H7 (cell line): ENCODE measurements at places on chromosomes 7 and 10. TPM values are rescaled to one million over a fixed set of nuclear protein-coding genes. Genes with fewer than 3 reads are reported as not detected.

DNA sequence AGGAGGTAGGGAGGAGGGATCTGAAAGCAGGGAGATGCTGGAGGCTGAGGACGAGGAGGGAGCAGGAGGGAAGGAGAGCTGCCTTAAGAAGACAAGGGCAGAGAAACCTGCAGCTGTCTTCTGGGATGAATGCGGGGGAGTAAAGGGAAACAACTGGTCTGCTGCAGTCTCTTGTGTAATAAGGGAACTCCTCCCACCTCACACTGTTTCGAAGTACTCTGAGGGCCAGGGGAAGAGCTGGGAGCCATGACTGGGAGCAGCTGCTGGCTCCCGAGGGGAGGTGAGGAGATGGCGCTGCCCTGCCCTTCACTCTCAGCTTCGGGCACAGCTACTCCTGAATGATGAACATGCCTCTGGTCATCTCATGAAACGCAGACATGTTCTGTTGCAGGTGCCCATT, 65.1 kb downstream of the CLEC2L start:
- DNase-seq, result peak; percentile 57

GRCh38 chr10:14918964-14919363, 34.9 kb downstream of the DCLRE1C start:
- no peak for DNase-seq

DNA sequence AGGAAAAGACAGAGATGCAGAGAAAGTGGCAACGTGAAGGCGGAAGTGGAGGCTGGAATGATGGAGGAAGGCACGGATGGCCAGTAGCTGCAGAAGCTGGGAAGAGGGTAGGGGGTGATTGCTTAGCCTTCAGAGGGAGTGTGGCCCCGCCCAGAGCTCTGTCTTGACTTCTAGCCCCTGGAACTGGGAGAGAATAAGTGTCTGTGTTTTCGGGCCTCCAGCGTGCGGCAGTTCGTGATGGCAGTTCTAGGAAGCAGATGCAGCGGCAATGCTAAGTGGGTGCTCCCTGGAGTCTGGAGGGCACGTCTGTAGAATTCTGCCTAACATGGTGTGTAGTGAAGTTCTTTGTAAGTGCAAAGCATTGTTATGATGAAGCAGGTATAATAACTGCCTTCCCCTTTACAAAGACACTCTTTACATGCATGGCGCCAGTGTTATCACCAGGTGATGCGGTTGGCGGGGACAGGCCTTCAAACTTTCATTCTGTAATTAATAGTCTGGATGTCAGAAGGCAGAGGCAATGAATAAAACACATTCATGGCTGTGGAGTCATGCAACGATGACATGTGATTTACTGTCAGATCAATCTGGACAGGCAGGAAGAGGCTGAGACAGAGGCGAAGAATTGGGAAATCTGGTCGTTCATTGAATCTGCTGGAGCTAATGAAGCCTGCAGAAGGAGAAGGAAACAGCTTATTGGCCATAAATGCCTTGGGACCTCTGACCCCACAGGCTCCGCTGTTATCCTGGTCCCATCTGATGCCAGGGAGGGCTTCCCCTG, 228.6 kb downstream of the GLRX3 start:
- DNase-seq, result no peak

DNA sequence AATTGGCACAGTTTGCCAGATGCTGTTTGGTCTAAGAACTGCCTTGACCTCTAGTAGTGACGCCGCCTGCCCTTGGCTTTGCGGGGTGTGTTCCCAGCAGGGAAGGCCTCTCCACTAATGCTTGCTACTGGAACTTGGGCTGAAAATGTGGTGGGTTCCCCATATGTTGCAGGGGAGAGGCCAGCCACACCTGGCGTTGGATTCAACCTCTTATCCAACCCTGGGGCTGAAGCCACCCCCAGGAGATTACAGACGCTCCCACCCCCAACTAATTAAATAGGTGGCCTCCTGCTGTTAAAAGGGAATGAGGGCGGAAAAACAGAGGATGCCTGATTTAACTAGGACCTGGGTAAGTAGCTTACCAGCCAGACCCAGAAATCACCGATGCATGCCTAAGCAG, 19.2 kb upstream of the ATOH7 start:
- peak; percentile 51 for DNase-seq

GRCh38 chr10:47402641-47403301, 18.7 kb upstream of the ZNF488 start:
- no peak for DNase-seq

GRCh38 chr7:45459476-45459875, 114.7 kb upstream of the ADCY1 start:
- no peak for DNase-seq

GRCh38 chr10:4477664-4478063, 348.3 kb upstream of the AKR1E2 start:
- no peak for DNase-seq

- DNase-seq, result no peak
These were observed 7.6 kb downstream of the ATP5F1C start for GRCh38 chr10:7795605-7796004.

DNA sequence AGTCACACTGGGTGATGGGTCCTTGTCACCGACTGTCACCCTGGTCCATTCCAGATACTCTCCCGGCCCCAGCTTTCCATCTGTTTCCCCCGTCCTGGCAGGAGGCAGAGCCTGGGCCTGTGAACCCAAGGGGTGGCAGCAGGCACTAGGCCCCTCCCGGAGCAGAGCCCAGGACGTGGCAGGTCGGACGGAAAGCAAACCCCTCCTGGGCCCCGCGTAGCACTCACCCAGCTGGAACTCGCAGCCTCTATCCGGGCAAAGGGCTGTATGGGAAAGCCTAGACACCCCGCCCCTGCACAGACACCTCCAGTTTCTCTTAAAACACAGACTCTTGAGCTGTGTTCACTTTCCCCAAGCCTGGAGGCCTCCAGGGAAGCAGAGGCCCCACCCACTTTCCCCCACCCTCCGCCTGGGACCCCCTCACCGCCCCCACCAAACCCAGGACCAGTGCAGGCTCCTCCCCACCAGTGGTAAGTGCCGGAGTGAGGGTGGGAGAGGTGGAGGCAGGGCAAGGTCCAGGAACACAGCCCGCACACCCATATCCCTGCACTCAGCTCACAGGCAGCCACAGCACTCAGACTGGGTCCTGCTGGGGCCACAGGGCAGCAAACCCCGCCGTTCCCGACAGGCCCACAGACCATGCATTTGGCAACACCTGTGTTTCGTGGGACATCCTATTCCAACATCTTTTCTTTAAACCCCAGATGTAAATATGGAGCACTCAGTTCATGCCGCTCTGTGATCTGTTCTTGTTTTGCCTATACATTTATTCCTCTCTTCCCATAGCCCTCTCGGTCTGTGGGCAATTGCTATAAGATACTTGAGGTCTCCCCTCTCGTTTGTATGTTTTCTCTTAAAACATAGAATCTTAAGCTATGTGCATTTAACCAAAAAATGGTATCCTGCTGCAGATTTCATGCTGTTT, 98.2 kb upstream of the PDGFA start:
- peak; percentile 61 for DNase-seq

GRCh38 chr10:126972635-126973414, 67.6 kb downstream of the DOCK1 start:
- DNase-seq, result no peak

DNA sequence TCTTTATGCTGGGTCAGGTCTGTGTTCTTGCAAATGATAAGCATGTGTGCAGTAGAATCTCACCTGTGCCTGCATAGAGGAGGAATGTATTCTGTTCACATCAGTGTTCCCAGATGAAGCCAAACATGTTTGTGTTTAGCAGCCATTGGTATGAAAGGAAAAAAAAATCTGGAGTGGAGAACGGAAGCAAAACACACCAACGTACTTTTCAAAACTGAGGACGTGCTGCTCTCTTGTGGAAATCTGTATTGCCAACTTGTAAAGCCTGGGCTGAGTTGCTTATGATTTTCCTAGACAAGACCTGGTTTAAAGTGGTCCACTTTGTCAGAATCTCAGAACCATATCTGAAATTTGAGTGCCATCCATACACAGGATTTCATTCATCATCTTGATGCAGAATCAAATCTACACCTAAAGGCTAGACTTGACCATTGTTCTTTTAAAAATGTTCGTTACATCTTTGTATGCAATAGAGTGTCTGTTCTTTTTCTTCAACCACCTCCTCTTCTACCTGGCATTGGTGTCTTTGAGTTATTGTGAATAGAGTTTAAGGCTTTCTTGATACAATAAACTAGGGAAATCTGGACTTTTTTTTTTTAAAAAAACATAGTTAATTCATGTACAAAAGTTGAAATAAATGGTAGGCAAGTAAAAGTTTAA, 367.7 kb downstream of the PHF14 start:
- no peak for DNase-seq

GRCh38 chr7:28686418-28686800, 271.7 kb downstream of the TRIL start:
- DNase-seq, result peak; percentile 43

GRCh38 chr7:159067576-159068487, 76.8 kb downstream of the VIPR2 start:
- peak; percentile 36 for DNase-seq

DNA sequence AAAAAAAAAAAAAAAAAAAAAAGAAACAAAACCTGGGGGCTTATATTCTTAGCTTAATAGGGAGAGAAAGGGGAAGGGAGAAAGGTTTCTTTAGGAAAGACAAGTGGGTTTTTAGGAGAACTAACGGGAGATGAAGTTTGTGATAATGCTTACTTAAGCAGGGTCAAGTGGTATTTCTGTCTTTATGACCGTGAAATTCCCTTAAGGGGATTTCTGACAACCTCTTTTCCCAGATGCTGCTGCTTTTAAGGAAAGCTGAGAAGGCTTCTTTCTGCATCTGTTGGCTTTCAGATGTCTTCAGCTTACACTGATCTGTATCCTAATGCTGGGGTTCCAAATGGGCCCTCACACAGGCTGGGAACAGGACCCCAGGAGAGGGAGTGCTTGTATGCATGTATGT, 42.6 kb downstream of the ADAMTS14 start:
- no peak for DNase-seq

DNA sequence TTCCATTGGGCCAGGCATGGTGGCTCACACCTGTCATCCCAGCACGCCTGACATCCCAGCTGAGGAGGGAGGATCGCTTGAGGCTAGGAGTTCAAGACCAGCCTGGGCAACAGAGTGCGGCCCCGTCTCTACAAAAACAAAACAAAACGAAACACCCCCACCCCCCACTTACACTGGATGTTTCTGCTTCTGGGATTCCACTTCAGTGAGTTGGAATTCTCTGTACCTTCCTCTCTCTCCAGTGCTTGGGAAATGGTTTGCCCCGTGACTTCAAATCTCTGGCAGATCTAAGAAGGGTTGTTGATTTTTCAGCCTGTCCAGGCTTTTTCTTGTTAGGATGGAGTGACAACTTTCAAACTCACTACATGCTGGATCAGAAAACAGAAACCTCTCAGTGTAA, 106.9 kb downstream of the ANLN start:
- no peak for DNase-seq

GRCh38 chr7:37129035-37129425, 319.6 kb downstream of the ELMO1 start:
- DNase-seq, result no peak

- DNase-seq, result no peak
These were observed 10.6 kb downstream of the DNAJB6 start for GRCh38 chr7:157347217-157347904.

DNA sequence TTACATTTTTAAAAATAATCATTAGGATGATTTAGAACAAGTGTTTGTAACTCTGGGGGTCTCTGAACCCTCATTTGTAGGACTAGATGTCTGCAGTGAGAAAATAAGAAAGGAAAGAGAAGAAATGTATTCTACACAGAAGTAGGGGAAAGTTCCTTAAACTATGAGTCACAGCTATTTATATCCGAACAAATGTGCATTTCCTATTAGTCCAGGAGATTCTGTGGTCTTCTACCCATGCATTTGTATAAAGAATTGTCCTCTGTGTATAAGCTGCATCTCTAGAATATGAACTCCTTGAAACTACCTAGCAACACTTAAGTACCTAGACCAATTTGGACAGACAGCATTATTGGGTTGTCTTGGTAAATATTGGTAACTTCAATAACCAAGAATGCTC, 15.9 kb upstream of the CD36 start:
- no peak for DNase-seq

DNA sequence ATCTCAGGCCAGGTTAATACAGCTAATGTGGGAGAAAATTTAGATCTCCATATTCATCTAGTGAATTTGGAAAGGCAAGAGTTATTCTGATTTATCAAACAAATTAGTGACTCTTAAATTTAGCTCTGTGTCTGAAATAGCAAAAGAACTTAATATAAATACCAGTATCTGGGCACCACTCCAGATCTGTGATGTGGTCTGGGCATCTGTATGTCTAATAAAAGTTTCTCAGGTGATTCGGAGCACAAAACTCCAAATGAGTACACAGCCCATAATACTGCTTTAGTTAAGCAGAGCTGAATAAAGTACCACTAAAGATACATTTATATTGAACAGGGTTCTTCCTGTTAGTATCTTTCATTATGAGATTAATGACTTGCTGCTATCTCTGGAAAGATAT, 261.4 kb downstream of the BAMBI start:
- DNase-seq, result no peak

GRCh38 chr10:77513220-77513619, 124.4 kb downstream of the KCNMA1 start:
- no peak for DNase-seq

- no peak for DNase-seq
These were observed 53.2 kb downstream of the GSAP start for GRCh38 chr7:77362905-77363304.

- no peak for DNase-seq
These were observed 690.8 kb upstream of the FZD8 start for GRCh38 chr10:36332926-36333325.

GRCh38 chr7:44530990-44531389, 10.1 kb downstream of the NPC1L1 start:
- peak; percentile 38 for DNase-seq

DNA sequence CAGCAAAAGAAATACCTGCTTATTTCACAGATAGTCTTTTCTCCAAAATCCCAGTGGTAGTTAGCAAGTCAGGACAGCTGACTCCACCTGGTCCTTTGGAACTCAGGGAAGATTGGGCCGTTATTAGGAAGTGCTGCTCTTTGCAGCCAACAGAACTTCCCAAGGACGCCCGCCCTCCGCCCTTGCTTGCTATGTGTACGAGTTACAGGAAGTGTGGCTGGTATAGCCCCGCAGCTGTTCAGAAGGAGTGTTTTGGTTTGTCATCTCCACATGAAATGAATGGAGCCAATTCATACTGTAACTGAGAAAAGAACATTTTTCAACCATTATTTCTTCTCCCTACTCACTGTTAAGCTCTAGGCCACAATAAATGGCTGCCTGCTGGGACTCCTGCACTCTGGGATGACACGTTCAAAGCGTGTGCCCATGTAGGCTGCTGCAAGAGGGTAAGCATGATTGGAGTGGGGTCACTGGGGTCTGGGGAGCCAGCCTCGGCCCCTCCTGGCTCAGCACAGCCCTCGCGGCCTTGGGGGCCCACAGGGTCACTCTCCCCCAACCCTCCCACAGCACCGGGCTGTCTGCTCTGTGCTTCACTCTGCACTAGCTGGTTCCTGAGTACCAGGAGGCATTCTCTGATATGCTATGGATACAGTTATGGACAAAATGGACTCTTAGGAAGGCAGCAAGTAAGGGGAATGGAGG, 244.0 kb downstream of the EBF3 start:
- DNase-seq, result no peak

ASCC1 gene
- total RNA-seq, result 28.0 and 35.4 TPM in 2 replicates

PTF1A gene
- total RNA-seq, result 0.38 and 0.48 TPM in 2 replicates

TSPAN15 gene
- 5.0 and 6.5 TPM in 2 replicates for total RNA-seq

GPR85 gene
- 0.03 TPM in 1 of 2 replicates, not detected in the other for total RNA-seq

SLK gene
- 15.6 and 29.7 TPM in 2 replicates for total RNA-seq

ZNF425 gene
- 3.0 and 4.6 TPM in 2 replicates for total RNA-seq
